LNCaP clone FGC (cell line): ENCODE measurements at places on chromosomes 3 and 15.
A peak's percentile ranks its signal among the peaks of the same experiment; 100 is the strongest.

DNA sequence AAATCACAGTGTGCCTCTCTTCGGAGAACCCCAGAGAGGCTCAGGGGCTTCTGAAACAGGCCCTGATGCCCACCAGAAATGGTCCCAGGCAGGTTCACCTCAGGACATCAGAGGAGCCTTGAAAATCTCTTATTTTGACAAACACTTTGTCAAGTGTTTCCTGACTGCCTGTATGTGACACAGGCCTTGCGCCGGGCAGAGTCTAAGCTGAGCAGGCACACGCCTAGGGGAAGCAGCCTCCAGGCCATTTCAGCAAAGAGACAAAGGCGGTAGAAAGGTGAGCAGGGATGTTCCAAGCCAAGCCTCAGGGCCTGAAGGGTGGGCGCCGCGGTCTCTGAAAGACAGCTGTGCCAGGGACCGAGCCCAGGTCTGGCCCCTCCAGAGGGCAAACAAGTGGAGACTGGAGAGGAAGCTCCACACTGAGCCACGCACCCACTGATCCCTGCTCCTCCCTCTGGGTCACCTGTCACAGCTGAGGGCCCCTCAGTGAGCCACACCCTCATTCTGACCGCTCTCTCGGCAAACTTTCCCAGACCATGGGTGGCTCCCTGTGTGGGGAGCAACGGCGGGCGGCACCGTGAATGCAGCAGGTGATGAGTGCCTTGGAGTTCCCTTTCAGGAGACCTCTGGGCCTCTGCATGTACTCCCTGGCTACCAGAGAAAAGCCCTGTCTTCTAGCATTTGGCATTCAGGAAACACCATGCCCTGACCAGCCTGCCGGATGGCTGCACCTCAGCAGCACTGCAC, 136.1 kb downstream of the ADAMTS17 start:
- no peak for DNase-seq

GRCh38 chr3:8816106-8816505, 46.7 kb upstream of the OXTR start:
- DNase-seq, result no peak

DNA sequence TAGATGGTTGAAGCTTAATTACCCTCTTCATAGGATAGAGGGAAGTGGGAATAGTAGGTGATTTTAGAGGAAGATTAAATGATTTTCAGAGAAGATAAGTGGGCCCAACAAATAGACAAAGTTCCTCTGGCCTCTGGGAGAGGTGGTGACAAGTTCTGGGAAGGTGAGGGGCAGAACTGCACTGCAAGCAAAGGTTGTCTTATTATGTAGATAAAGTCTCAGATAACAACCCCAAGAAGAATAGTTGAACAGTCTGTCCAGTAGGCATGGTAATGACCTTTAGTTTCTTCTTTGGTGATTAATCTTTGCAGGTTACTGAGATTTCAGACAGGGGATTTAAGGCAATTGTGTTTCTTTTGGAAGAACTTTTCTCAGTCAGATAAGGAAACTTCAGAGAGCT, 439.1 kb downstream of the ROBO2 start:
- DNase-seq, result no peak

DNA sequence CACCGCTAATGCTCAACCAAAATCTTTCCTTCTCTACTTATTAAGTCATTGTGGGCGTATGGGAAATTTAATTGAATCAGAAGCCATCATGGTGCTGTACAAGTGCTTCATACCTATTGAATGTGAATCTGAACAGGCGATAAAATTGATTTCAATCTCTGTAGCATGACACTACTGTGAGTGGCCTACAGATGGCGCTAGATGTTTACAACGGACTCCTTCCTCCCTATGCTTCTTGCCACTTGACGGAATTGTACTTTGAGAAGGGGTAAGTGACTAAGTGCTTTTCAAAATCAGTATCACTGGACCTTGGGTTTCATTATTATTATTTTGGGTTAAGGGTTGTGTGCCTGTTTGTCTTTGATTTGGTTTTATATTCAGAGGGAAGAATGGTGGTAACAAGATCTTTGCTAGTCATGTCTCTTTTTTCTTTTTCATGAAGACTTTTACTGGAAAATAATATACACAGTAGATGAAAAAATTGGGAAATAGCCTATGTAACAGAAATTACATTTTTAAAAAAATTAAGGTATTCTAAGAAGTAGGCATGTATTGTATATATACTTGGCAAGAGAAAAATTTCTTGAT, 35.4 kb downstream of the ACP3 start:
- DNase-seq, result peak; percentile 35
